ENCODE measurements at places on chromosomes 16 and 17. TPM values are rescaled to one million over a fixed set of nuclear protein-coding genes. Genes with fewer than 3 reads are reported as not detected.

GRCh38 chr16:79348521-79349306 is 251.8 kb downstream of the MAF start:
- no peak for ATAC-seq

The SLFN11 gene
- total RNA-seq, result 20.2 TPM

The GP2 gene
- total RNA-seq, result 0.10 TPM

The CDH8 gene
- total RNA-seq, result 1.2 TPM
